ENCODE measurements at places on chromosomes 4 and X.

- DNase-seq, result no peak
Measured at GRCh38 chr4:181018472-181018871, 1224.7 kb upstream of the TENM3 start.

GRCh38 chrX:132533409-132533808 is 44.6 kb upstream of the MBNL3 start:
- no peak for DNase-seq

- DNase-seq, result no peak
Measured at GRCh38 chr4:991451-992296, 1.5 kb downstream of the SLC26A1 start.

GRCh38 chrX:129786210-129786651 is 6.5 kb downstream of the SASH3 start:
- no peak for DNase-seq

GRCh38 chr4:17650406-17650805 is 36.0 kb downstream of the MED28 start:
- DNase-seq, result no peak
